CD4-positive, CD25-positive, alpha-beta regulatory T cell (primary cell): ENCODE measurements at places on chromosomes 3 and 15.

DNA sequence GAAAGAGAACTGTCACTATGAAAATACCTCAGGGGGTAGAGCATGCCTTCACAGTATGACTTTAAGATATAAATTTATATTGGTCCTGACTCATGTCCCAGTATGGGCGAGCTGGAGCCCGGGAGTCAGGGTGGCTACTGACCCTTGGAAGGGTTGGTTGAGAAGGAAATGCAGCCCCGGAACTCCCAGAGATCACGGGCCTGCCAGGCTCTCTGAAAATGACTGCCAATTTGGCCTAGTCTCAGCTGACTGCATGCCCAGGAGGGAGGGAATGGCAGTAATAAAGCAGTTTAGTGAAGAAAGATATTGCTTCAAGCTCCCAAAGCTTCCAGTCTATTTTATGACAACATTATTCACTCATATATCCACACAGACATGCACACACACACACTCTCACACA lies 299.0 kb downstream of the NR2F2 start:
- no peak for DNase-seq

- DNase-seq: no peak
These were observed 702.0 kb downstream of the GRM7 start for GRCh38 chr3:7562892-7563291.

- DNase-seq: peak; percentile 26
These were observed 693 bp downstream of the CD200 start for GRCh38 chr3:112333381-112334317.

- no peak for DNase-seq
These were observed 30.1 kb downstream of the SCN11A start for GRCh38 chr3:39021465-39022285.

DNA sequence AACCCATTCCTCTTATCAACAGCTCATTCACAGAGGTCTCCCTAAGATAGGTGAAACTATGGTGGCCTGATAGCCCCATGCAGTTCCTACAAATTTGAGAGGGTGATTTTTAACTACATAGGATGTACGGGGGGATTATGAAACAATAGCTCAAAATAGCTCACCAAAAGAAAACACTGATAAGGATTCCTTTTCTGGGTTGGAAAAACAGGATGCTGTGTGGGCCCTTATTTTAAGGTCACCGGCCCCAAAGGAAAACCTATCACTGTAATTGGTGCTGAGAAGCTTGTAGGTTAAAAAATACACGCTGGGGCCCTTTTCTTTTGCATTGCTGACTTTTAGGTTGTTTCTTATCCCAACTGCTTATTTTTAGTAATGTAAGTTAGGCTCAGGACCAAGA lies 627.4 kb downstream of the MAGI1 start:
- no peak for DNase-seq

DNA sequence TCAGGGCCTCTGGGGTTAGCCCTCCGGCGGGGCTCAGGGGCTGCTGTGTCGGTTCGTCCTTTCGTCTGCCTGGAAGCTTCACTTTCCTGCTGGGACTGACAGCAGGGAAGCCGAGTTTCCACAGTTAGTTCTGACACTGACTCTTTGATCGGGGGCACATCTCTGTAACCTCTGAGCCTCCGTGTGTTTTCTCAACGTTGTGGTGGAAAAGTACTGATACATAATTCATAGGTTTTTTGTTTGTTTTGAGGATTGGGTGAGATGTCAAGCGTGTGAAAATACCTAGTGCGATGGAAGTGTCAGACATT lies 481 bp downstream of the AP4E1 start:
- DNase-seq: no peak

DNA sequence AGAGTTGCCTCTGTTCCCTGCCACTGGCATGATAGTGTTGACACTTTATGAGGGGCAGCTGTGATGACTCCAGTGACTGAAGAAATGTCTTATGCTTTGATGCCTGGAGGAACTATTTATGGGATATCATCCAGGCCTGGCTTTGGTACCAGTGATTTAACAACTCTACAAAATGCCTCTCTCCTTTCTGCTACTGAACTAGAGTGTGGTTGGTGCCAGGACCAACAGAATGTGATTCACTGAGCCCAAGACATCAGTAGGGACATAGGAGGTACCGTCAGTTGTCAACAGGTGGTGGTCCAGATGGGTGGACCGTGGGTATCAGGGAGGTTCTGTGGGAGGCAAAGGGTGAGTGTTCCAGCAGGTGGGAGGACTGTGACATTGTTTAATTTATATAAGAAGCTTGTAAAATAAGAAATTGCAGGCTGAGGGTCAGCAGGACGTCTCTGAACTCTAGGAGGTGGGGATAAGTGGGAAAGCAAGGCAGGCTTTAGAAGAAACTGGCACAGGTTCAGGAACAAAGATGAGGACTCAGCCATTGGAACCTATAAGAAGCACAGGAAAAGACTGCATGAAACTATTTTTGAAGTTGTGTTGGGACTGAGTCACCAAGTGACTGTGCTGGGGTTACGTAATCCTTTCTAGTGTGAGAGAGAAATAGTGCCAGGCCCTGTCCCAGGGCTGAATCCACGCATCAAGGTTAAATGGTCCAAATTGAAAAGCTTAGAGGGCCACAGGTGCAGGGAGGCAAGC lies 28.5 kb upstream of the SLC7A14 start:
- no peak for DNase-seq

- no peak for DNase-seq
These were observed 31.2 kb downstream of the SPATA12 start for GRCh38 chr3:57091521-57092273.

DNA sequence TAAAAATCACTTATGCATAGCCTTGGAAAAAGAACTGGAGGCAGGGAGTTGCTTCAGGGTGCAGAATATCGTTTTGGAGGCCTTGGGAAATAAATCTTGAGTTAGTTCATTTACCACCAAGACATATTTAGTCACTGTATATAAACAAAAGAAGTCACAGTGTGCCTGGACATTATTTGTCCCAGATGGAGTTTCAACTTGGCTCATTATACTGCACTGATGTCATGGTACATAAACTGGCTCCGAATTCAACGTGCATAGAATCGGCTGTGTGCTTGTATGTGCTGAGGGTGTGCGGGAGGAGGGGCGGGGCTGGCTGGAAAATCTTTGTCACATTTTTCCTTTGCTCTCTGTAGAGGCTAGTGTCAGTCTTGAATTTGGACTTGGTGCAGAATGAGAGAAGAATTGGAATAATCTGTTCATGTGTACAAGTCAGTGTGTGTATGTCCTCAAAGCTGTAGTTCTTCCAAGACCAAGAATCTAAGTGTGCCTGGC lies 86.6 kb downstream of the FNDC3B start:
- no peak for DNase-seq

DNA sequence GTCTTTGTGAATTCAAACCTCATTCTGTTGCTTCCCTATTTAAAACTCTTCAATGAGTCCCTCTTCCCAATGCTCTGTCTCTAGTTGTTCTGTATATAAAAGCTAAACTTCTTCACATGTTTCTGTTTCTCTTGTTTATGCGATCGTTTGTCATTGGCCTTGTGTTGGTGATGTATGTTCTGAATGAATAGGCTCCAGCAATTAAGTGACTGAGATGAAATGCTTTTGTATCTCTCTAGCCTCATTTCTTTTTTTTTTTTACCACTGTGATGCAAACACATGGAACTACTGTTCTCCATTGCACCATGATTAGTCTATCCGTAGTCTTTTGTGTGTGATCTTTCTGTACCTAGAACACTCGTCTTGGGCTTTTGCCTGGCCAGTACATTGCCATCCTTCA lies 380.5 kb upstream of the TPRG1 start:
- no peak for DNase-seq

DNA sequence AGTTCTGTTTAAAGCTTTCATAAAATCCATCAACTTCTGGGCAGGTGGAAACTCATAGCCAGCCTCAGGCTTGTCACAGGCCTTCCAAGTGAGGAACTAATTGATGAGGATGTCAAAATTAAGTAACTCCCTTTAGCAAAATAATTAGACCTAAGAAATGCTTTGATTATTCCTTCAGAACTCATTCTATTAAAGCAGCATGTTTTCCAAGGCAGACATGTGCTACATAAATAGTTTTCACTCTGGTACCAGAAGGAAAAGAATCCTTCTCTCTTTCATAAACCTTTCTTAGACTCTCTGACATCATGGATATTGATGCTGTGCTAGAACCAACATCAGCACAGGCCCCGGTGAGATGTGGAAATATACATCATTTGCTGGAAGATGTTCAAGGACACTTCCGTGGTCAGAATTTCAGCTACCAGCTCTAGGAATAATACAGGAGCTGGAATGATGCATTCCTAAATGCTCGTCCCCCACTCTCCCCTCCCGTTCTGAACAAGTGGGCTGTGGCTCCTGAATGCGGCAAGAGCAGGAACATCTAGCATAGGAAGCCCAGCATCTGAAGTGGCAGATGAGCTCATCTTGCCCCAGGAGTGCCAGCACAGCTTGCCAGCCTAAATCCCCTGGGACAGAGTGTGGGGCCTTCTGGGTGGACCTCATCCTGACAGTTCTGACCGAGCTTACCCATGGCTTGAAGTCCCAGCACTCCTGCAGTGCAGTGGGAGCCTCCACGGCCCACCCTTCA lies 82.4 kb downstream of the WWTR1 start:
- DNase-seq: no peak

GRCh38 chr3:29537889-29538609 lies 257.2 kb downstream of the RBMS3 start:
- no peak for DNase-seq

DNA sequence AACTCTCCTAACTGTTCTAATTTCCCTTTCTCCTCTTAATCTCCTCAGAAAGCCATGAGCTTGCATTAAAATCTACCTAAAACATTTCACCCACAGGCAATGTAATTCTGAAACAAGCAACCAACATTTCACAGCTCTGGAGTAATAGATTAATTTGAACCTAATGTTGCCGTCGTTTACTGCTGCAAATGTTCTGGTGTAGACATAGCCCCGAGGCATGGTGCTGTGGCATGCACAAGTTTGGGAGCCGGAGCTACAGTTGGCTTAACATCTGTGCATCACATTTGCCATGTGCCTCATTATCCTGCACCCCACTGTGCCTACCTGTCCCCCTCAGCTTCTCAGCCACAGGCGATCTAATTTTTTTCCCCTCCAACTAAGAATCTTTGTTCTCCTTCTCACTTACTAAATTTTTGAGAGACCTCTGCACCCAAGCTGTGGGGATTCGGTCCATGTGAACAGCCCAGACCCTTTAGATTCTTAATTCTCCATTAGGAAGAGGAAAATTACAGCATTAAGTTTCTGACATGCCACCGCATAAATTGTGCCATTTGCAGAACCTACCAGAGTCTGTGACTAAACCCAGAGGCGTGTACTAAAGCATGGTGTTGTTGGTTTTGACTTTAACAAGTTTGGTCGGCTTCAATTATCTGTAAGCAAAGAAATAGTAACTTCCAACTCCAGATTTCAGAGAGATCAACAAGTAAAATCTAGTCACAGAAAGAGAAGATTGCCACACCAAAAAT lies 419.2 kb downstream of the MECOM start:
- DNase-seq: no peak

- no peak for DNase-seq
These were observed 727.8 kb downstream of the NLGN1 start for GRCh38 chr3:174125267-174125824.

DNA sequence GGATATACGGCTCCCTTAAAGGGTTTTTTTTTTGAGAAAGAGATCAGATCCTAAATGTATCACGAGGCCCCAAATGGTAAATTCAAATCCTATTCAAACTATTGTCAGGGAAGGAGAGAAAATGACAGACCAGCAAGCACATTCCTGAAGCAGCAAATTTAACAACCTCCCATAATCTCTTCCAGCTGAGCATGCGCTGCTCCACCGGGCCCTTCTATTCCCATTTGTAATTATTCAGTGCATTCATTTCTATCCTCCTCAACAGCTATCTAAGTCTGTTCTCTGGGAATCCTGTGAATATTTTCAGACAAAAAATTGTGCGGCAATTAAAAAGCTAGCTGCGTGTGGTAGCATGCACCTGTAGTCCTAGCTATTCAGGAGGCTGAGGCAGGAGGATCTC lies 43.2 kb downstream of the MAGI1 start:
- no peak for DNase-seq

- no peak for DNase-seq
These were observed 113.2 kb downstream of the MBNL1 start for GRCh38 chr3:152381881-152382295.

GRCh38 chr3:66419036-66419435 lies 81.8 kb downstream of the LRIG1 start:
- DNase-seq: no peak

DNA sequence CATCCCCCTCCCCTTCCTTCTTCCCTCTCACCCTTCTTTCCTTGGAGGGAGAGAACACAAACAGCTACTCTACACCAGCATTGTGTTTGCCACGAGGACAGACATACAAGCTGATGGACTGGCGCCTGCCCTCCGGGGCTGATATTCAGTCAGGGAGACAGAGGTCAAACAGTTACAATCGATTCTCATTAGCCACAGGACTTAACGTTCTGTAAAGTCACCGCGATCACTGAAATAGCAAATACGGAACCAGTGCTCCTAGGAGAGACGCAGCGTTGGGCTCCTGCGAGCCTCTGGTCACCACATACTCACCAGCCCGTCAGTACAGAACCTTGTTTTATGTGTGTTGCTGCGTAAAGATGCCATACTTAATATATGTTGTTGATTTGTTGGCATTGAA lies 108.8 kb downstream of the LRRK1 start:
- DNase-seq: no peak

GRCh38 chr15:73518180-73518862 lies 75.4 kb downstream of the REC114 start:
- DNase-seq: no peak

GRCh38 chr3:4052706-4053105 lies 250.5 kb upstream of the SETMAR start:
- DNase-seq: no peak

GRCh38 chr3:66475386-66476020 lies 25.3 kb downstream of the LRIG1 start:
- no peak for DNase-seq

GRCh38 chr3:138374573-138375134 lies 26.3 kb downstream of the MRAS start:
- no peak for DNase-seq

DNA sequence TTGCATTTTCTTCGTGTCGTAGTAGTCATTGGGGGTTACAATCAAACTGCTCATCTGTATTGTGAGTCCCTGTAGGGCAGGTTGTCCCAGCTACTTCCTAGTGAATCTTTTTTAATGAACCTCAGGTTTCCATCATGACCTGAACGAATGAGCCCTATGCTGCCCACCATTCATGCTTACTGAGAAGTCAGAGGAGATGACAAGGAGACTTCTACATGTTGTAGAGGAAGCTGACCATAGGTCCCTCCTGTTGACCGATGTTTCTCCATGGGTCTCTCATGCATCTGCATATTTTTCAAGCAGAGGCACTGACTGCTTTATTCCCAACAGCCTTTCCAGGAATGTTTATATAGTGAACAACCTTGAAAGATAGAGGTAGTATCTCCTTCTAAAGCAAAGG lies 5.0 kb upstream of the NME9 start:
- DNase-seq: no peak

- DNase-seq: no peak
These were observed 129.1 kb upstream of the CNTN6 start for GRCh38 chr3:963755-964154.

GRCh38 chr3:31661286-31661685 lies 128.6 kb downstream of the STT3B start:
- DNase-seq: no peak

GRCh38 chr3:134366928-134367811 lies 7.1 kb downstream of the AMOTL2 start:
- no peak for DNase-seq

GRCh38 chr15:70031713-70032112 lies 66.0 kb downstream of the TLE3 start:
- DNase-seq: no peak

- peak; percentile 2 for DNase-seq
These were observed at the start of gene GJD2 for GRCh38 chr15:34754674-34755418. GJD2 (minus strand) TSS chr15:34754998; CDS start chr15:34754488, 510 bp downstream.
